AG04449 (cell line): ENCODE measurements at places on chromosomes 3 and 15.

GRCh38 chr3:183984749-183985729 lies 32.6 kb downstream of the ABCC5 start:
- DNase-seq, result no peak

GRCh38 chr15:60563539-60564404 lies 84.8 kb upstream of the ICE2 start:
- no peak for DNase-seq

DNA sequence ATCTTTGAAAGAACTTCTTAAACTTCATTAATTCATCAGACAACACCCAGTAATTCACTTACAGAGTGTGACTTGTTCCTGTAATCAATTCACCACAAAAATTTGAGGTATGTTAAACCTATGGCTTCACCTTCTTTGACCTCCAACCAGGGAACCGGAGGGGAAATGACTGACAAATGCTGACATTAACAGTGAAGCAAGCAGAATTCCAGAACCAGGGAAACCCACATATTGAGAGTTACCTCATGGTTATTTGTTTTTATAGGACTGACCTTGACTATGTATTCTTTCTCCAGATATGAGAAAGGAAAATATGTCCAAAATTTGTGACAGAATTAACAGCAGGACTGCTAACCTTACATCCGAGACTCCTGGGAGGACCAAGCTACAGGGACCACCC lies 2.7 kb downstream of the P3H2 start:
- DNase-seq, result no peak

- no peak for DNase-seq
Observed at GRCh38 chr3:133211856-133212255, 173.7 kb downstream of the TMEM108 start.

- DNase-seq, result no peak
Observed at GRCh38 chr3:192991356-192991755, 73.7 kb upstream of the MB21D2 start.

- peak; percentile 67 for DNase-seq
Observed at GRCh38 chr15:99324082-99324620, 72.9 kb downstream of the LRRC28 start.

DNA sequence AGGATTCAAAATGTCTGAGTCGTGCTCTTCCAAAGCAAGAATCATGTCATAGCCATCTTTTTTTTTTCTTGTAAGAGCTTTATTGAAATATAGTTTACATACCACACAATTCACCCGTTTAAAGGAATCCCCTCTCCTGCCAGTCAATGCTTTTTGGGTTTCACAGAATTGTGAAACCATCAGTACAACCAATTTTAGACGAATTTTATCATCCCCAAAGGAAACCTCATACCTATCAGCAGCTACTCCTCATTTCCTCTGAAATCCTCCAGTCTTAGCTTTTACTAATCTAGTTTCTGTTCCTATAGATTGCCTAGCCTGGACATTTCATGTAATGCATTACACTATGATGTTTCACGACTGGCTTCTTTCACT lies 39.6 kb downstream of the ADIPOQ start:
- peak; percentile 28 for DNase-seq

GRCh38 chr3:176274161-176274560 lies 923.1 kb downstream of the TBL1XR1 start:
- DNase-seq, result no peak

GRCh38 chr3:14506626-14507304 lies 33.4 kb downstream of the GRIP2 start:
- no peak for DNase-seq

DNA sequence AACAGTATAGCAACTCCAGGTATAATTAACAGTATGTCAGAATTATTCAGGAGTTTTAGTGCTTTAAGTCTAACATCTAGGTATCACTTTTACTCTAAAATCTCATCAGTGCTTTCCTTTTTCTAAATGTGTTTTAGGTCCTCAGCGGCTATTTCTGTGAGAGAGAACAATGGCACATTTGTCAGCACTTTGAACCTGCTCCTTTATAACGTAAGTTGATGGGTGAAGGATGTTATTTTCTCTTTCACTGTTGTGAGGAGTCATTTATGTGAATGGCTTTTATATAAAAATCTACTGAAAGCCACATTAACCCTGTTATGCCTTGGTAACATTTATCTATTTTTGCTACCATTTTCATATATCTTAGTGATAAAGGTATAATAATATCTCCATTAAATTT lies 22.8 kb downstream of the ZPLD1 start:
- no peak for DNase-seq

- no peak for DNase-seq
Observed at GRCh38 chr3:157493627-157494550, 9.3 kb downstream of the VEPH1 start.

DNA sequence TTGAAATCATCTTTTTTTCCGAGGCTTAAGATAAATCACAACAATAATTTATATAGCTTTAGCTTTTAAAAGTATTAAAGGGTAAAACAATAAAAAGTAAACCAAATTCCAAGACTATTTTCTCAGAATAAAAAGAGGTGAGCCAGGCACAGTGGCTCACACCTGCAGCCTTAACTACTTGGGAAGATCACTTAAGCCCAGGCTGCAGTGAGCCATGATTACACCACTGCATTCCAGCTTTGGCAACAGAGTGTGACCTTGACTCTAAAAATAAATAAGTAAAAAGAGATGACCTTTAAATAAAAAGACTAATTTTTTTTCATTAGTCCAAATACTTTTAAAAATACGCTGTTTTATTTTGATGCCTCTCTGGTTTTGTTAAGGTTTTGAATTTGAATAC lies 54.4 kb downstream of the C3orf80 start:
- DNase-seq, result no peak

- DNase-seq, result no peak
Observed at GRCh38 chr15:82045179-82045891, 483 bp downstream of the MEX3B start.

DNA sequence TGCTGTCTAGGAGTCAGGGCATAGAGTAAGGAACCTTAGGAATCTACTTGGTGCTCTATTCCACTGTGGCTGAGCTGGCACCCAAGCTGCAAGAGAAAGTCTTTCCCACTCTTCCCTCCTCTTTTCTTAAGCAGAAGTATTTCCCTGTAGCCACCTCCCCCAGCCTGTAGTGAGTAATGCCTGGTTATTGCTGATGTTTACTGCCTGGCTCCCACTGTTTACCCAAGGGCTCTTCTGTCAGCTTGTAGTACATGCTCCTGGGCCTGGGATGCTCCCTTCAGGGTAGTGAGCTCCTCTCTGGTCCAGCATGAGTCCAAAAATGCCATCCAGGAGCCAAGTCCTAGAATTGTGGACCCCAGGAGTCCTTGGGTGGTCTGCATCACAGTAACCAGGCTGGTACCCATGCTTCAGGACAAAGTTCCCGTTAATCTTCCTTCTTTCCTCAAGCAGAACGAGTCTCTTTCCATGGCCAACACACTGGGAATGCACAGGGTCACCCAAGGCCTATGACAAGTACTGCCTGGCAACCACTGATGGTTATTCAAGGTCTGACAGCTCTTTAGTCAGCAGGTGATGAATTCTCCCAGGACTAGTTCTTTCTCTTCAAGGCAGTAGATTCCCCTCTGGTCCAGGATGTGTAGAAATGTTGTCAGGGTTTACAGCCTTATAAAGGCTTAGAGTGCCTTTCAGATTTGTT lies 17.6 kb downstream of the GALK2 start:
- DNase-seq, result no peak

- DNase-seq, result no peak
Observed at GRCh38 chr3:99958222-99958912, 140.7 kb downstream of the CMSS1 start.

GRCh38 chr15:59611276-59612260 lies at the start of gene GCNT3:
Gene GCNT3 (plus strand): TSS chr15:59611783. CDS start chr15:59618239, 6,456 bp downstream.
- no peak for DNase-seq

- no peak for DNase-seq
Observed at GRCh38 chr15:83971992-83972391, 263.6 kb upstream of the GOLGA6L4 start.

GRCh38 chr3:134354612-134355251 lies 19.5 kb downstream of the AMOTL2 start:
- DNase-seq, result no peak

- DNase-seq, result no peak
Observed at GRCh38 chr3:106296062-106296461, 427.2 kb upstream of the CBLB start.

DNA sequence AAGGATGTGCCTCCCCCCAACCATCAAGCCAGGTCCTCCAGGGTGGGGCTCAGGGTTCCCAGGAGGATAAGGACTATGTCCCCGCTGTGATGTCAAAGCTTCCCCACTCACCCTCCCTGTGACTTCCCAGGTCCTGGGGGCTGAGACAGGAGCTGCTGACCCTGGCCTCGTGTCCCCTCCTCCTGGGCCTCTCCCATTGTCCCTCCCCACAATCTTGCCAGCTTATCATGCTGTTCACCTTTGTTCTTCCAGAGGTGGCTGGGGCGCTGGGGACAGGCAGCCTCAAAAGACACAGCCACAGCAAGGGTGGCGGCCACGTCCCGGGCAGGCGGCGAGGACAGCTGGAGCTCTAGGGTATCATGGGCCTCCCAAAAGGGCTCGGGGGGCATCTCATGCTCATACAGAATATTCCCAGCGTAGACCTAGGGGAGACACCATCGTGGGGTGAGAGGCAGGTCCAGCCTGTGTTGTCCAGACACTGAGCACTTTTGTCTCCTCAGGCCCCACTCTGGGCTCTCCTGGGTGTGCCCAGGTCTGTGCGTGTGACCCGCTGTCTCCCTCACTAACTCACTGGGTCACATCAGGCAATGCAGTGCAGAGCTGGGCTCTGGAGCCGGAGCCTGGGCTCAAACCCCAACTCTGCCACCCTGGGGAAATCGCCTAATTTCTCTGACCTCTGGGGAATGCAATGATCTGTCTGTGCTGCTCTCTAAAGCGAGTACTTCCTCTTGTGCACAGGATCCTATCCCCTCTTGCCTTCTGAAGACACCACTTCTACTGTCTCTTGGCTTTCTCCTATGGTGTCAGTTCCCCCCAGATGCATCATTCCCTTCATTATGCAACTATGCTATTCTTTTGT lies 30.0 kb downstream of the SNX33 start:
- no peak for DNase-seq

DNA sequence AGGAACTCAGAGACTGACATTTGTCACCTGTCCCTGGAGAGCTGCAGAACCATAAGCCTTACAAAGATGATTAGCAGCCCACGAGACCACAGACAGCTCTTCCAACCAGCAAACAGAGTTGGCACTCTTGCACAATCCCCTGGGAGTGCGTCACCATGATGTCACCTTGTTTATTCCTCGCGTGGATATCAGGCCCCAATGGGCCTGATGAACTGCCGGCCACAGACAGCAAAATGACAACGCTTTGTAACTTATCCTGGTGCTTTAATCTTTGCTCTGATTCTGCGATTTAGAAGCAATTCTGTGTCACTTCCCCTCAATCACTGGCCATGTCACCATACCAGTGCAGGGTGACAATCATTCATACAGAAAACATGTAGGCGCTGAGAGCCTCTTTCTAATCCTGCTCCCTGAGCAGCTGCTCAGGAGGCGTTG lies 89.2 kb downstream of the TAMM41 start:
- no peak for DNase-seq

GRCh38 chr3:13716540-13717221 lies 163.2 kb downstream of the WNT7A start:
- DNase-seq, result no peak

GRCh38 chr3:45993421-45994027 lies 2.1 kb downstream of the FYCO1 start:
- DNase-seq, result no peak

DNA sequence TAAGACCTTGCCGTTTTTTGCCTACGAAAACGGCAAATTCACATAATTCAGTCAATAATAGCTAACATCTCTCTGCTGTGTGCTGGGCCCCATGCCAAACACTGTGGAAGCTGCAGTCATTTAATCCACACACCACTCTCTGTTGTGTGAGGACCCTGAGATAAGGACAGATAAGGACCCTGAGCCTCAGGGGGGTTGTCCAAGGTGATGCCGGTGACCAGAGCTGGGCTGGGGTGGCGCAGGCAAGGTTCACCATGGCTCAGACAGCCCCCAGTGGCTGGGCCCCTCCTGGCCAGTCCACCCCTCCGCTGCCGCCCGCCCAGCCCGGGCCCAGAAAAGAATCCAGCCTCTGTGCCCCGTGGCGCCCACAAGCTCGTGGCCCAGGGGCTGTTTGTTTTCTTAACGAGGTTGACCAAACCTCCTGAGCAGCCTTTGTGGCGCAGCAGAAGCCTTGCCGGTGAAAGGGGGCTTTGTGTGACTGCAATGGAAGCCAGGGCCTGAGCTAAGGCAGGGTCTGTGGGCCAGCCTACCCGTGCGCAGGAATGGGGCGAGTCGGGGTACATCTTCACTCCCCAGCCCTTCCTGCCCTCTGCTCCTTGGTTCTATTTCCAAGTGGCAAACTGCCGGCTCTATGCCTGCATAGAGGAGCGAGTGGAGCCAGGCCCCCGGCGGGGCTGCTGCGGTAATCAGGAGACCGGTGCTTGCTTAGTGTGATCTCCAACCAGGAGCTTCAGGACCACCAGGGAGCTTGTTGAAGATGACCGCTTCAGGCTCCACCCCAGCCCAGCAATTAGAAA lies 4.4 kb upstream of the SNX22 start:
- no peak for DNase-seq

- DNase-seq, result no peak
Observed at GRCh38 chr3:156628836-156629618, 45.4 kb upstream of the TIPARP start.

- no peak for DNase-seq
Observed at GRCh38 chr3:185649414-185649813, 63.3 kb downstream of the SENP2 start.

DNA sequence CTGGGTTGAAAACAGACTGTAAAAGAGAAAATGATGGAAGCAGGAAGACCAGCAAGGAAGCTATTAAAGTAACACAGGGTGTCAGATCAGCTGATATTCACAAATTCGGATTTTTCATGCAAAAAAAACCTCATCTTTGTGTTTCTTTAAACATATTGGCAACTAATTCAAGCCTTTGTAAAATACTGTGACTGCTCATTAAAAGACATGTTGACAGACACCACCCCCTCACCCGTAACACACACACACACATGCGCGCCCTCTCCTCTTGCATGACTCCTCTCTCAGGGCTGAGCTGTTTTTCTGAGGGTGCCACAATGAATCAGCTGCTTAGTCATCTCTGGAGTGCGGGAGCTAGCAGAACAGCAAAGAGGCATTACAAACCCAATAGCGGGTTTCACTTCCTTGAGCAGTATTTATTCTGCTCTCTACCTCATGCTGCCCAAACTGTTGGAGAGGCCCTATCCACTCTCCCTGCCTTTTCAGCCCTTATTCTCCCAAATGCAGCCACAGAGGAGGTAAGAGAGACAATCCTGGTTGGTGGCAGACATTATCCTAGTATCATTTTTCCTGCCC lies 35.8 kb upstream of the CCDC80 start:
- DNase-seq, result peak; percentile 95

GRCh38 chr15:29039466-29040369 lies 153.9 kb downstream of the APBA2 start:
- DNase-seq, result no peak

GRCh38 chr3:179852142-179852905 lies 184.4 kb downstream of the PEX5L start:
- DNase-seq, result peak; percentile 16

GRCh38 chr15:82183121-82184031 lies 79.2 kb downstream of the EFL1 start:
- peak; percentile 76 for DNase-seq

GRCh38 chr3:55873523-55874254 lies 386.6 kb upstream of the WNT5A start:
- no peak for DNase-seq
